ENCODE measurements at places on chromosomes 4 and X.

DNA sequence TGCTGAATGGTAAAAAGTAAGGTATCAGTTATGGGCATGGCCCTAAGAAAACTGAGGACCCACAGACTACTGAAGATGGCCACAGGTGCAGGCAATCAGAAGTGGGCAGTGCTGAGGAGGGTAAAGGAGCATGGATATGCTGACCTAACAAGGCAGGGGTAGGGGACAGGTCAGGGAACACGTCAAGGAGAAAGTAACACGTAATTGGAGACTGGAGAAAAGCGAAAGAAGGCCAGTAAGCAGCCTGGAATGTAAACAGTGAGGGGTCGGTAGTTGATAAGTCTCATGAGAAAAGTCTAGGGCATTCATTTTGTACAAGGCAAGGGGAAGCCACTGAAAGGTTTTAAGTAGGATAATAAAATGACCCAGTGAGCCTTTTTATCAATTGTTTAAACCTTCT lies 153.3 kb downstream of the PRDM5 start:
- no peak for DNase-seq

DNA sequence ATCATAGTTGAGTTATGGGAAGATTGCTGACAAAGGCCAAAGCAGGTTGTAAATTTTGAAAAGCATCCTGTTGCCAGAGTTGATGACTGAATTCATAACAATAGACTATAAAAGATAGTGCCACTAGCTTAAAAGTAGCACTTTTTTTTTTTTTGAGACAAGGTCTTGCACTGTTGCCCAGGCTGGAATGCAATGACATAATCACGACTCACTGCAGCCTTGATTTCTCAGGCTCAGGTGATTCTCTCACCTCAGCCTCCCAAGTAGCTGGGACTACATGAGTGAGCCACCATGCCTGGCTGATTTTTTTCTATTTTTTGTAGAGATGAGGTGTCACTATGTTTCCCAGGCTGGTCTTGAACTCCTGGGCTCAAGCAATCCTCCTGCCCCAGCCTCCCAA lies 122.7 kb downstream of the SPOCK3 start:
- DNase-seq: no peak

GRCh38 chr4:100288811-100289529 lies 98.7 kb upstream of the DDIT4L start:
- no peak for DNase-seq

- no peak for DNase-seq
Measured at GRCh38 chr4:89404530-89404929, 96.9 kb upstream of the GPRIN3 start.

- no peak for DNase-seq
Measured at GRCh38 chr4:85058551-85058950, 92.1 kb upstream of the WDFY3 start.

DNA sequence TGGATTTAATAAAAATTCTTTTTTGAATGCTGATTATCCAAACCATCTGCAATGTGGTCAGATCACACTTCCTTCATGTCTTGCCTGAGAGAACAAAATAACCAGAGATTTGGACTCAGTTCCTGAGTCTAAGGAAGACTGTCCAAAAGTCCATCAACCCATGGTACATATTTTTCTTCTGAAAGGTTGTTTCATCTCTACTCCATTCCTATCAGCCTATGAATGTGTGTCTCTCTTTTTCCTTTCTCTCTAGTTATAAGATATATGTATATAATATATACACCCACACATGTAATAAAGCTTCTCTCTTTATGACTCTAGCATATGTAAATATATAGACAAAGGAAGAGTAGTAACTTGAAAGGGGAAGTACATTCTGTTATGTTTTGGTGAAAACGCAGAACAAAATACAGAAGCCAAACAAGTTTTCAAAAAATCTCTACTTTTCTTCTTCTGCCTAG lies 226.9 kb downstream of the ARHGAP24 start:
- peak; percentile 29 for DNase-seq
